ENCODE measurements at places on chromosomes 16 and 17.

- H3K27me3 ChIP-seq = no peaks in the 10 kb centered on the region
- DNase-seq = peak; percentile 82
- H3K36me3 ChIP-seq = no peaks in the 10 kb centered on the region
- peaks cover 3% of the 10 kb centered on the region for H3K4me1 ChIP-seq
Observed at GRCh38 chr17:19513897-19514488, 19.7 kb upstream of the SLC47A1 start.

GRCh38 chr16:6560306-6561100 lies 772.1 kb upstream of the RBFOX1 start:
- H3K36me3 ChIP-seq = no peaks in the 10 kb centered on the region
- peaks cover 11% of the 10 kb centered on the region for H3K27me3 ChIP-seq
- DNase-seq = no peak

GRCh38 chr17:39750131-39751015 lies 12.6 kb downstream of the GRB7 start:
- peaks cover 6% of the 10 kb centered on the region for H3K4me1 ChIP-seq
- no peaks in the 10 kb centered on the region for H3K36me3 ChIP-seq
- DNase-seq = no peak
- H3K27ac ChIP-seq = no peak overlapping the region
- no peaks in the 10 kb centered on the region for H3K27me3 ChIP-seq
- no peak overlapping the region for H3K4me3 ChIP-seq

- no peak overlapping the region for H3K27ac ChIP-seq
- no peaks in the 10 kb centered on the region for H3K36me3 ChIP-seq
- H3K4me3 ChIP-seq = no peak overlapping the region
Observed at GRCh38 chr16:65782611-65783600, 583.6 kb upstream of the CDH5 start.

GRCh38 chr16:77946823-77947222 lies 75.5 kb upstream of the CLEC3A start:
- H3K27me3 ChIP-seq = no peaks in the 10 kb centered on the region
- H3K36me3 ChIP-seq = no peaks in the 10 kb centered on the region
- no peak overlapping the region for H3K4me3 ChIP-seq
- no peak overlapping the region for H3K27ac ChIP-seq

- H3K27ac ChIP-seq = no peak overlapping the region
- H3K36me3 ChIP-seq = no peaks in the 10 kb centered on the region
- H3K4me1 ChIP-seq = no peaks in the 10 kb centered on the region
Observed at GRCh38 chr16:22054847-22055590, 37.3 kb upstream of the VWA3A start.

GRCh38 chr17:58513965-58514769 lies at the start of gene MTMR4:
Gene MTMR4, minus strand, starts transcription at chr17:58514638. Its CDS starts 231 bp downstream, at chr17:58514407.
- no peaks in the 10 kb centered on the region for H3K27me3 ChIP-seq
- H3K27ac ChIP-seq = peak within 1 kb of the TSS; percentile 94
- peak within 1 kb of the TSS; percentile 68 for H3K4me3 ChIP-seq
- peak; percentile 94 for DNase-seq
- H3K36me3 ChIP-seq = peaks cover 3% of the 10 kb centered on the region

- no peak overlapping the region for H3K4me3 ChIP-seq
- no peaks in the 10 kb centered on the region for H3K36me3 ChIP-seq
- H3K27ac ChIP-seq = no peak overlapping the region
- H3K27me3 ChIP-seq = no peaks in the 10 kb centered on the region
- DNase-seq = no peak
Observed at GRCh38 chr17:76826330-76827068, 41.7 kb upstream of the MGAT5B start.

- H3K4me1 ChIP-seq = peaks cover 17% of the 10 kb centered on the region
- no peaks in the 10 kb centered on the region for H3K27me3 ChIP-seq
- peak; percentile 35 for DNase-seq
- H3K4me3 ChIP-seq = no peak overlapping the region
- peak overlapping the region; percentile 62 for H3K27ac ChIP-seq
Observed at GRCh38 chr17:68383443-68384321, 73.6 kb downstream of the WIPI1 start.

GRCh38 chr17:48751172-48751571 lies 22.6 kb upstream of the HOXB13 start:
- DNase-seq = no peak
- H3K27me3 ChIP-seq = peaks cover 100% of the 10 kb centered on the region
- peaks cover 5% of the 10 kb centered on the region for H3K4me1 ChIP-seq
- H3K4me3 ChIP-seq = no peak overlapping the region
- no peak overlapping the region for H3K27ac ChIP-seq
- H3K36me3 ChIP-seq = no peaks in the 10 kb centered on the region

GRCh38 chr17:73588301-73588846 lies 55.9 kb downstream of the SDK2 start:
- H3K27me3 ChIP-seq = peaks cover 16% of the 10 kb centered on the region
- H3K4me1 ChIP-seq = no peaks in the 10 kb centered on the region
- no peak for DNase-seq
- H3K36me3 ChIP-seq = no peaks in the 10 kb centered on the region
- H3K4me3 ChIP-seq = no peak overlapping the region

DNA sequence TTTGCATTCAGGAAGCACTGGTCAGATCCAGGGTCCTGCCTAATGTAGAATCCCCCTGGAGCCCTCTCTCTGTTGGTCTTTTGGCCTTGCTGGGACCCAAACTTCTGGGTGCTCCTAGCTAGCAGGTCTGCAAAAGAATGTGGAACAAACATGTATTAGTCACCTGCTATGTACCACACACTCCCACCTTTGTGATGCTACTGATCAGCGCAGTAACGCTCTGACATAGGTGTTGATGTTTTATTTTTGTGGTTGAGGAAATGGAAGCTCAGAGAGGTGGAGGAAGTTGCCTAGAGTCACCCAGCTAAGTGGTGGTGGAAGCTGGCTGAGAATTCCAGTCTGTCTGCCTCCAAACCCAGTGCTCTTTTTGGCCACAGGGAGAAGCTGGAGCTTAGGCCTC lies 35.8 kb upstream of the LGALS9 start:
- no peak overlapping the region for H3K4me3 ChIP-seq
- no peak overlapping the region for H3K27ac ChIP-seq
- H3K4me1 ChIP-seq = no peaks in the 10 kb centered on the region

DNA sequence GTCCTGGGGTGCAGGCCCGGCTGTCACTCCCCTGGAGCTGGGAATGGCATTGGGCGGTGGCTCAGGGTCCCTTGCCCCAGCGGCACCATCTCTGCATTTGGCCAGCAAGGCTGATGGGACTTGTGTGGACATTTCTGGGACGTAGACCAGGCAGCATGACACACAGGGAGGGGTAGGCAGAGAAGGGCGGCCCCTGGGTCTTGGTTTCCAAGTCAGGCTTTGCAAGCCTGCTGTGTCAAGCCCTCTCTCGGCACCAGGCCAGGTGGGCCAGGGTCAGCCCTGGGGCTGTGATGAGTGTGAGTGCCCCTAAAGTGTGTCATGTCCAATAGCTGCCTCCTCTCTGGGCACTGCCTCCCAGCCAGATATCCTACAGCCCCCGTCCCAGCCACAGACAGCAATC lies 335.2 kb downstream of the SEC14L1 start:
- peaks cover 96% of the 10 kb centered on the region for H3K4me1 ChIP-seq
- no peaks in the 10 kb centered on the region for H3K27me3 ChIP-seq
- no peak for DNase-seq
- H3K36me3 ChIP-seq = no peaks in the 10 kb centered on the region
- no peak overlapping the region for H3K4me3 ChIP-seq
- peak overlapping the region; percentile 95 for H3K27ac ChIP-seq

DNA sequence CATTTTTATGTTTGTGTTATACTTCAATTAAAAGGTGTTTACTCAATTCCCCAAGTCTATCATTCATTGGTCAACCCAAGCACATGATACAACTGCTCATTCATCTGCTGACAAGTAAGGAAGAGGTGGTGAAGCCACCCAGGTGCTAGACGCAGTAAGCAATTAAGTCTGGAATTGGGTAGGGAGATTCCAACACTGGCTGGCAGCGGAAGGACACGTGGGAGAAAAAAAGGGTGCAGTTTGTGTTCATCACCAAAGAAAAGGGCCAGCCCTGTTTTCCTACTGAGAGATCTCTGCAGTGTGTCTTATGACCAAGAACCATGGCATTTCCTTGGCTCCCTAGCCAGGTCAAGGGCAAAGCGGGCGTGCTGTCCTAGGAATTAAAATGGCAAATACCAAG lies 11.8 kb upstream of the ZNF23 start:
- no peak overlapping the region for H3K4me3 ChIP-seq
- H3K27me3 ChIP-seq = no peaks in the 10 kb centered on the region
- H3K4me1 ChIP-seq = no peaks in the 10 kb centered on the region

- no peak for DNase-seq
- H3K27ac ChIP-seq = no peak overlapping the region
- peaks cover 3% of the 10 kb centered on the region for H3K27me3 ChIP-seq
- H3K4me1 ChIP-seq = peaks cover 22% of the 10 kb centered on the region
- H3K36me3 ChIP-seq = no peaks in the 10 kb centered on the region
Observed at GRCh38 chr17:62621223-62621622, 6.2 kb upstream of the MRC2 start.

DNA sequence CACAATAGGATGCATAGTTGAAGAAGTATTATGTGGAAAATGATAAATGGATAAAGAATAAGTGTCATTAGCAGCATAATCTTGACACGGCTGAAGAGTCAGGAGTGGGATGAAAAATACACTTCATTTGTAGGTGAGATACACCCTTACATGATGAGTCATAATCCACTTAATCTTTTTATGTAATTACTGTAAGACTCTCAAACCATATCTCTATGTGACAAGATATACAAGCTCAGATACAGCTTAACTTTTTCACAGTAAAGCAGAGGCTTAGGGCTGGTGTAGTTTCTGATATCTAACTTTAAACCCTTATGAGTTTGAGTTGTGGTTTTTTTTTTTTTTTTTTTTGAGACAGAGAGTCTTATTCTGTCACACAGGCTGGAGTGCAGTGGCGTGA lies 101.2 kb downstream of the FTO start:
- no peak overlapping the region for H3K27ac ChIP-seq
- no peaks in the 10 kb centered on the region for H3K27me3 ChIP-seq
- H3K4me3 ChIP-seq = no peak overlapping the region
- DNase-seq = no peak
- H3K4me1 ChIP-seq = no peaks in the 10 kb centered on the region
- no peaks in the 10 kb centered on the region for H3K36me3 ChIP-seq

DNA sequence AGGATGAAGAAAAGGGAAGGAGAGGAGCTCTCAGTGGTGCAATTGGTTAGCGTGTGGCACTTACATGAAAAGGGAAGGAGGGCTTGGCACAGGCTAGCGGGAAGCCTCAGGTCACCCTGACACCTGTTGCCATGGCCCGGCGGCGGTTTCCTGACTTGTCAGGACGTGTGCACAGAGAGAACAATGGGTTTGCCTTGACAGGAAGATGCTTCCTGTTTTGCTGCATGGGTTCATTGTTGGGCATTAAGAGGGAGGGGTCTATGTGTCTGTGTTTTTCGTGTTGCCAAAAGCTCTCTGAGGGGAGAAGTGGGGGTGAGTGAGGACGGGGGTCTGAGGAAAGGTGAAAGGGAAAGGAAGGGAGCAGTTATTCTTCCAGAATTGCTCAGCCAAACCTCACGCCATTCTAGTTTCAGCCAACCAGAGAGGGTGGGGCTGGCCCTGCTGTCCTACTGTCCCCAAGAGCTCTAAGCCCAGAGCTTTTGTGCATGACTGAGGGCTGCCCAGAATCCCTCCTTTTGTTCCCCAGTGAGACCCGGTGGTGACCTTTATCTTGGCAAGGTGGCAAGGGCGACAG lies 17.1 kb upstream of the CCR7 start:
- no peak overlapping the region for H3K27ac ChIP-seq
- no peaks in the 10 kb centered on the region for H3K36me3 ChIP-seq
- DNase-seq = no peak

DNA sequence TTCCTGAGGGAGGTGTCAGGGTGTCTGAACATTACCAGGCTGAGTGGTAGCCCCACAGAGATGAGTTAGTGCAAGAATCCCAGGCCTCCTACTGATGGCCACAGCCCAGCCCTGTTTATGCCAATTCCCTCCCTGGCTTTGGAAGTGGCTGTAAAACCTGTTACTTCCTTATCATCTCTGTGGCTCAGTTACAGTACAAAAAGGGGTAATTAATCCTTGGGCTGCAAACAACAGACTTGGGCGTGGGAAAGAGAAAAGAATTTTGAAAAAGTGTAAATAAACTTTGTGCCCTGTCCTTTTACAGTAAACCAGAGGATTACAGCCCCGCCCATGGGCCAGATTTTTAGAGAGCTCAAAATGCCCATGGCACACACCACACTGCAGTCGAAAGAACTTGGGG lies 73.1 kb upstream of the AXIN2 start:
- peaks cover 9% of the 10 kb centered on the region for H3K4me1 ChIP-seq
- no peaks in the 10 kb centered on the region for H3K27me3 ChIP-seq
- H3K36me3 ChIP-seq = no peaks in the 10 kb centered on the region
- peak; percentile 16 for DNase-seq

DNA sequence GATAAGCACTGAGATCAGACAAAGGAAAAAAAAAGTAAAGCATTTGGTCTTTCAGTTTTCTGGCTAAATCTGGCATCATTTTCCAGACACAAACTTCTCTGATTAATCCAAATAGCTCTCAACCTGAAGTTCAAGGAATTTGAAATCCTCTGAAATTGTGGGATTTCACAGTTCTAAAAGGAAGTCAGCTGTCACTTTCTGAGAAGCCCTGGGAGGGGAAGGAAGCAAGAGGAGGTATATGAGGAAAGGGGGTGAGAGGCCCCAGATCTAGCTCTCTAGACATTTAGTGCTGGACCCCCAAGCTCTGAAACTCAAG lies 17.5 kb upstream of the HOXB9 start:
- peaks cover 99% of the 10 kb centered on the region for H3K27me3 ChIP-seq
- no peak overlapping the region for H3K27ac ChIP-seq
- DNase-seq = no peak
- no peaks in the 10 kb centered on the region for H3K4me1 ChIP-seq

DNA sequence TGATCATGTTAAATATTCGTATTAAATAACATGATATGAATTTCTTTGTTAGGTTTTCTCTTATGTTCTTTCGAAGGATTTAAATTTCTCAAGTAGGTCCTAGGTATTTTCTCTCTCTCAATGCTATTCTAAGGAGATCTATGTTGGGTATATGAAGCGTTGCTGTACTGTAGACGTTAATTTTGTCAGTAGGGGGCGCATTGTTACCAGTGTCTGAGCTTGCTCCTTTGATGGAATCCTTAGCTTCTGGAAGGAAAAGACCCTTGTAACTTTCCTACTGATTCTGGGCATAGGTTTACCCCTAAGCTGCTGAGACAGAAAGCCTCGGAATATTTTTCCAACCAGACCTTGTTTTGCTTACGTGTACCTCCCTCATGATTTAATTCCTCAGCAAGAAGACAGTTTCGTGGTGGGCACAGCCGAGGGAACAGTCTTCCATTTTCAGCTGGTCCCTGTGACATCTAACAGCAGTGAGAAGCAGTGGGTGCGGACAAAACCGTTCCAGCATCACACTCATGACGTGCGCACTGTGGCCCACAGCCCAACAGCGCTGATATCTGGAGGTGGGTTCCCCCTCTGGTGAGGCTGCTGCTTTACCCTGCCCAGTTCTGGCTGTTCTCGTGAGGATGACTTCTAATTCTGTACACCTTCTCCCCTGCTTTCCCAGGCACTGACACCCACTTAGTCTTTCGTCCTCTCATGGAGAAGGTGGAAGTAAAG lies 17.9 kb downstream of the UTP4 start:
- no peaks in the 10 kb centered on the region for H3K36me3 ChIP-seq
- no peaks in the 10 kb centered on the region for H3K4me1 ChIP-seq
- DNase-seq = peak; percentile 90
- H3K27ac ChIP-seq = no peak overlapping the region
- H3K4me3 ChIP-seq = no peak overlapping the region

Measured in hepatocyte (in vitro differentiated cells).